ENCODE measurements at places on chromosomes 5 and 9.

GRCh38 chr5:27217155-27217956, 179.0 kb upstream of the CDH9 start:
- no peak for DNase-seq

GRCh38 chr5:179595916-179596315, 27.6 kb downstream of the HNRNPH1 start:
- no peak for DNase-seq

DNA sequence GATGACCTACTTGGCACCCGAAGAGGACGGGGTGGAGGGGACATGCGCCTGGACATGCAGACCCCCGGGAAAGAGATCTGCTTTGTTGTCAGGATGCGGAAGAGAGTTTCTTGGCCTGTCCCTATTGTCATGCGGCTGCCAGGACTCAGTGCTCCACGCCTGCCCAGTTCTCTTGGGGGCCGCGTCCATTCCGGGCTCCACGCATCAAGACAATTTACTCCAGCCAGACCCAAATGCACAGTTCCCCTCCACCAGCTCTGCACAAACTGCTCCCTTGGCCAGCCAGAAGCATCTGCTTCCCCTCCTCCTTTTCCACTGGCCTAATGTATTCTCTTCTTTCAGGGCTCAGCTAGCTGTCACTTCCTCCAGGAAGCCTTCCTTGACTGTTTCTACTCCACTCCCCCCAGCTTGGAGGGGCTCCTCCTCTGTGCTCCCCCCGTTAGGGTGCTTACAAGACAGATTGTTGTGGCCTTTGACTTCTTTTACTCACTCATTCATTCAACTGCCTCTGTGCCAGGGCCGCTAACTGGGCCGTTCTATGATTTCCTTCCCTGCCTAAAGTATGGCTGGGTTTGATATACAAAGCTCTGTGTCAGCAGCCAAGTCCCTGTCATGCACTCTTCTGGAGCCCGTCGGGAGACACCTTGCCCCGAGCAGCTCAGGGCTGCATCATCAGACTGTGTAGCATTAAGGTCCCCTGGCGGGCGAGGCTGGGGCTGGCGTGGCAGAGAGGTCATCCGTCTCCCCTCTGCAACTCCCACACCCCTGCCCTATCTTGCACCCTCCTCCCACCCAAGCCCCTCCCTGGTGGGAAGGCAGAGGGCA, 6.6 kb downstream of the FIBCD1 start:
- no peak for DNase-seq

DNA sequence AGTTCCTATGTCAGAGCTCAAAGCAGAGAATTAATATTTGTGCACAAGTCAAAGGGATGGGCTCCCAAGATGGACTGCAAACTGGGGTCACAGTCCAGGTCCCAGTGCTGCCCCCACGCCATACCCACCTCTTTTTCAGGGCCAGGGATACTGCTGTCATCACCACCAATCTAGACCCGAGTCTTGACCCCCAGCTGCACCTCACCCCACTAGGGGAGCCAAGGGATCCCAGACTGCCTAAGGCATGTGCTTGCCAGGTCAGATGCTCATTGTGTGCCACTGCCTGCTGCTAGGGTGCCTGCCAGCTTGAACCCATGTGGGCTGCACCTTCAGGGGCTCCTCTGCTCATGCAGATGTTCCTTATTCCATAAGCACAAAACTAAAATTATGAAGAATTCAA, 215.6 kb upstream of the NREP start:
- no peak for DNase-seq

- no peak for DNase-seq
These were observed 35.7 kb downstream of the LSM11 start for GRCh38 chr5:157779221-157779620.

DNA sequence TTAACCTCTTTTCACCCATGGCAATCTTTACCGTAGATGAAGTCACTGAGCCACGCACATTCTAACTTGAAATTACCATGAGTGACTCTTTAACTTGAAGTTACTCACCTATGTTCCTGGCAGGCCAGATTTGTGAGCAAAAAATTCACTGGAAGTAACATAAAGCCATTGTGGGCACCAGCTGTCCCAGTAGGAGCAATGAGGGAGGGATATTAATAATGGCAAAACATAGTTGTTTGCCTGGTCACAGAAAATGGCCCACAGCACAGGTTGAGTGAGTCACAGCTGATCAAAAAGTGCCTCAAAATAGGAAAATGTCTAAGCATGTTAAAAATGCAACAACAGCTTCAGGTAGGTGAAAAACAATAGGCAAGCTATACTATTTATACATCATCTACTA, 146.6 kb downstream of the EFNA5 start:
- no peak for DNase-seq

GRCh38 chr5:6565492-6565891, 67.4 kb downstream of the NSUN2 start:
- DNase-seq, result no peak

DNA sequence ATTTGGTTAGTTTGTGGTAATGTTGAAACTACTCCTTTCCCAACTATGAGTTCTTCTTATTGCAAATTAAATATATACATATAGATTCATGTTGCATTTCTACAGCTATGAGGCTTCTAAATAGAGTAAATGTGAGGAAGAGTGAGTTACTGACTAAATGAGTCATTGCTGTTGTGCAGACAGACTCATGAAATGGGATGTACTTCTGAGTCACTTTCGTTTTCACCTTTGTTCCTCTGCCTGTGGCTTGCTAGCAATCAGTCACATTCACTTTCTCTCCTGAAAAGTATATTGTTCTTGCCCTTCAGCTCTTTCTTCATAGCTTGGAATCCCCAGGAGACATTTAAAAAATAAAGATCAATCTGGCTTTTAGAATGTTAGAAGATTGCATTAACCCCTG, 295.5 kb upstream of the SMC2 start:
- no peak for DNase-seq

GRCh38 chr9:36102742-36103495, 33.6 kb upstream of the GLIPR2 start:
- DNase-seq, result peak; percentile 73
